Foreskin keratinocyte (primary cell): ENCODE measurements at places on chromosomes 2 and 18. TPM values are rescaled to one million over a fixed set of nuclear protein-coding genes. Genes with fewer than 3 reads are reported as not detected.

- no peak for DNase-seq
These were observed 3.3 kb downstream of the DYSF start for GRCh38 chr2:71456617-71457016.

GRCh38 chr2:24763843-24764242 lies 29.3 kb downstream of the PTRHD1 start:
- no peak for DNase-seq

The MTCL1 gene
- polyA plus RNA-seq = 6.9 and 8.4 TPM in 2 replicates

DNA sequence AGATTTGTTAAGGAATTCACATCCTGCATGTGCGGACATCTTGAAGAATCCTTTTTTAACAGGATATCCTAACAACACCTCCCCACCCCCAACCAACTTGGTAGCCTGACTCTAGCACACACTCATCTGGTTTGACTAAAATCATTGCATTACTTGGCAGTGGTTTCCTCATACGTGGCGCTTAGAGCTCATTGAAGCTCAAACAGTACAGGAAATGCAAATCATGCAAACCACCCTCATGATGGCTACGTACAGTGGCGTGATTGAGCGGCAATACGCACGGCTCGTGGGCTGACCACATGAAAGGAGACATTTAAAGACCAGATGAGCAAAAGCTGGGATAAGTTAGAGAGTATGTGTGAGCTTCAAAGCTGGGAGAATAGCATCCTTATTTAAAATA lies 336.2 kb downstream of the ZEB2 start:
- DNase-seq = no peak

DNA sequence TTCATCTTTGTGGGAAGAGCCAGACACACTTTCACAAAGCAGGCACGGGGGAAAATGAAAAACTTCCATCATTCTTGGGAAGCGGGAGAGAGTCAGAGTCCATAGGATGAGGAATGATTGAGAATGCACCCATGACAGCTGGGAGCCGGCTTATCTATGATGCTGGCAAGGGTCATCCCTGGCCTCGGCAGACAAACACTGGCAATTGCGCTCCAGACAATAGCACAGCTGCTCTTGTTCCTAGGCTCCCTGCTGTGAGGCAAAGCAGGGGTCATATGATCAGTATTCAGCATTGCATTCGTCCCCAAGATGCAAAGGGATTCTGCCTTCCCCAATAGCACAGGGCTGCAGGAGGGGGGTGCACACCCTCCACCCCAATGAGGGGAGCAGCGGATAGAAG lies 33.0 kb downstream of the CYRIA start:
- DNase-seq = no peak

- DNase-seq = no peak
These were observed 71.2 kb downstream of the FIGN start for GRCh38 chr2:163664610-163665009.

The MDH1B gene
- polyA plus RNA-seq = 0.26 and 0.47 TPM in 2 replicates

DNA sequence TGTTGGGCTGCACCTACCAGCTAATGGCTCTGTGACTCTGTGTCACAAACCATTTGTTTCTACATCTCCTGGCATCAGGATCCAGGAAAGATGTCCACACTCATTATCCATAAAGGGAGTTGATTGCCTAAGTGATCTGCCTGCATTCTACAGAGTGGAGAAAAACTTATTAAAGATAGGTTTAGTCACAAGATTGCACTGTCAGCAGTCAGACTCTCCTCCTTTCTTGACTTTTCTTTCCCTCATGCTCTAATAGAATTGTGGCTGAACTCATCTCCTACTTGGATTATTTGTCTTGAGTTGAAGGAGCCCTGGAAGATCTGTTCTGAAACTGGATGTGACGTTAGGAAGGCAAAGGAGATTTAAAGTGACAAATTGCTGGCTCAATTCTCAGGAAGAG lies 152.7 kb downstream of the SLC8A1 start:
- DNase-seq = no peak

The IL36RN gene
- 0.50 and 0.60 TPM in 2 replicates for polyA plus RNA-seq
